ENCODE measurements at places on chromosomes 6 and 20.

DNA sequence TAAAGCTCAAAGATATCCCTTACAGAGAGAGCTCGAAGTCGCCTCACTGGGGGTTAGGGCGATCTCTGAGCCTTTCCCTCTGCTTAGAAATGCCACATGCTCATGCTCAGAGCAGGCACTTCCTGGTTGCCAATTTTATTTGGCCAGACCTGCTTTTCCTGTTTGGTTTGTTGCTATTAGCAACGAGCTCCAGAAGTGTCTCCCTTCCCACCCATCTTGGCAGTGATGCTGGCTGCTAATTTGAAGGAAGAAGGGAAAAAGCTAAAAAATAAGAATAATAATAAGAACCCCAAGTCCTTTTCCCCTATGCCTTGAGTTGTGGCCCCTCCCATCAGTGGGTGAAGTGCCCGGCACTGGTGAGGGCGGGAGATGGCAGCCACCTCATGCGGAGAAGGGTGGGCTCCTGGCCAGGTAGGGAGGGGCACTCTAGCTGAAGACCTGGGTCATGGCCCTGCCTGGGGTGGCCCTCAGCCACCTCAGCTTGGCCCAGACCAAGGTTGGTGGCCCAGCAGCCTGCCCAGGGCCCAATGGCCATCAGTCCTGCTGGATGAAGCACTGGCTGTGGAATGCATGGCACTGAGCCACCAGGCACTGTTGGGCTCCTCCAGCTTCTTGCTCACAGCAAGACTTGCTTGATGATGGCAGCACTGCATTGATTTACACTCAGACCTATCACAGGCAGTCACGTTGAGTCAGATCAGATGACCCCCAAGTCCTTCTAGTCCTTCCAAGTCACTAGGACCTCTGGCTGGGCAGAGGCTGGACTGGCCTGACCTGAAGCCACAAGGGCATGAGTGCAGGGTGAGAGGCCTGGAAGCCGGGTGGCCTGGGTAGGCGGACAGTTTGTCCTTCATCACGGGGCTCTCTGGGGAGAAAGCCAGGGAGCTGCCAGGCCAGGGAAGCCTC lies 79.0 kb downstream of the SYNJ2 start:
- H3K4me1 ChIP-seq: peaks cover 41% of the 10 kb centered on the region
- H3K4me3 ChIP-seq: no peak overlapping the region
- H3K36me3 ChIP-seq: peaks cover 14% of the 10 kb centered on the region
- no peak for DNase-seq

DNA sequence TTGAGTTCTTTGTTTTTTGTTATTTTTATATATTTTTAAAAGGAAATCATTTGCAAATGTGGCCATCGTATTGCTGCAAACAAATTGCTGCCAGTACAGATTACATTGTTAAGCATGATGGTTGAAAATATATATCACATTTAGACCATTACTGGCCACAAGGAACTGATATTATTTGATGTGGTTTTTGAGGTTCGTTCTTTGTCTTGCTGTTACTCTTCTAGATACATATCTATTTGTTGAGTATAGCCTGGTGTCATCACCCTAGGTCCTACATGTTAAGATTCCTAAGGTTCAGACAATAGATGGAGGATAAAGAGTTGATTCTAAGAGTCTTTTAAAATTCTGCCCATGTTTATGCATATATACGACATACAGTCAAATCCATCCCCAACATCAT lies 306.0 kb downstream of the FARS2 start:
- H3K4me1 ChIP-seq: no peaks in the 10 kb centered on the region
- H3K4me3 ChIP-seq: no peak overlapping the region
- DNase-seq: no peak

GRCh38 chr6:101290346-101290745 lies 103.2 kb upstream of the GRIK2 start:
- H3K4me1 ChIP-seq: no peaks in the 10 kb centered on the region
- no peak for DNase-seq
- H3K4me3 ChIP-seq: no peak overlapping the region
- H3K27me3 ChIP-seq: peaks cover 1% of the 10 kb centered on the region
- H3K27ac ChIP-seq: no peak overlapping the region

- no peaks in the 10 kb centered on the region for H3K4me1 ChIP-seq
- no peak for DNase-seq
- H3K27me3 ChIP-seq: peaks cover 5% of the 10 kb centered on the region
- H3K4me3 ChIP-seq: no peak overlapping the region
- no peaks in the 10 kb centered on the region for H3K36me3 ChIP-seq
- no peak overlapping the region for H3K27ac ChIP-seq
These were observed 199.4 kb downstream of the PHACTR1 start for GRCh38 chr6:12916006-12916405.

DNA sequence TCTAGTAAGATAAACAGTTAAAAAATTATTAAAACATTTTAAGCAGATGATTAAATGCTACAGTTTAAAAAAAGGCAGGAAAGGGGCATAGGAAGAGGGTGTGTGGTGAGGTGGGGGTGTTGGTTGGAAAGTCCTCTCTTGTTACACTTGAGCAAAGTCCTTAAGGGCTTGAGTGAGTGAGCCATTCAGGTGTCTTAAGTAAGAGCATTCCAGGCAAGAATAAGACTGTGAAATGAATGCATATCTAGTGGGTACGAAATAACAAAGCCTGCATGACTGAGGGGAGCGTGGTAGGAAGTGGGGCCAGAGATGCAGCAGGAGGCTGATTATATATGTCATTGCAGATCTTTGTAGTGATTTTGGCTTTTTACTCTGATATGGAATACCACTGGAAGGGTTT lies 5.1 kb downstream of the CDKAL1 start:
- peak overlapping the region; percentile 40 for H3K27ac ChIP-seq
- H3K27me3 ChIP-seq: peaks cover under 1% of the 10 kb centered on the region
- no peak for DNase-seq
